ENCODE measurements at places on chromosomes 3 and 15.

DNA sequence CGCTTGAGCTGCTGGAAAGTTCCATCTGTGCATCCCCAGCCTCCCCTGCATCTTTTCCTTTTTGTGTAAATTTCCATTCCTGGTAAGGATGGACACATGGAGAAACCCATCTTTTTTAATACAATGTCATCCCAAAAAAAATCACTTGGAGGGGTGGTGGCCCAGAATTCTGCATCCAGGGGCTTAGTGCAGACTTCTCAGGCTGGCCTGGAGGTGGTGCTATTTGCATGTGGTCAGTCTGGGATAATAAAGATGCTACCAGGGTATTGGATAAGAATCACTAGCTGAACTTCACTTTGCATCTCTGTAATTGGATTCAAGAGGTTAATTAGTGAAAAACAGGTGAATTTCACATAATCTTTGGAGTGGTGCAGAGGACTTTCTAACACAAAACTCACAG, 1.8 kb upstream of the ZSCAN2 start:
- DNase-seq, result peak; percentile 62

GRCh38 chr3:16089521-16089920, 85.0 kb upstream of the GALNT15 start:
- no peak for DNase-seq

GRCh38 chr3:195425849-195426248, 17.0 kb downstream of the ACAP2 start:
- DNase-seq, result peak; percentile 14

DNA sequence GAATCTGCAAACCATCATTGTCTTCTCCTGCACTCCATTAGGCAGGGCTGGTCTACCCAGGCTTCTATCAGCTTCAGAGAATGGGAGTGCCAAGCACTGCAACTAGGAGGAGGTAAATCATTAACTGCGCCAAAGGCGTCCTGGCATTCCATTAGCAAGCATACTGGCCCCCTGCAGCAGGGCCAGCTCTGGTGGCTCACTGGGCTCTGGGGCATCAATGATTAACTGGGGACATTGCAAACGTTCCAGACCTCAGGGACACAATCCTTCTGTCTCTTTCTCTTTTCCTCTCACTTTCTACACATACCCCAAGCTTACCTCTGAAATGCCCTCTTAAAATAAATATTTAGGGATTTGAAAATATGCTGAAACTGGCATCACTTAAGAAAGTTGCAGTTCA, 129.0 kb downstream of the MYLK start:
- no peak for DNase-seq

- DNase-seq, result no peak
Measured at GRCh38 chr15:90903733-90904536, 833 bp downstream of the MAN2A2 start.

- peak; percentile 92 for DNase-seq
Measured at GRCh38 chr3:141940194-141940776, 63.8 kb downstream of the ATP1B3 start.

DNA sequence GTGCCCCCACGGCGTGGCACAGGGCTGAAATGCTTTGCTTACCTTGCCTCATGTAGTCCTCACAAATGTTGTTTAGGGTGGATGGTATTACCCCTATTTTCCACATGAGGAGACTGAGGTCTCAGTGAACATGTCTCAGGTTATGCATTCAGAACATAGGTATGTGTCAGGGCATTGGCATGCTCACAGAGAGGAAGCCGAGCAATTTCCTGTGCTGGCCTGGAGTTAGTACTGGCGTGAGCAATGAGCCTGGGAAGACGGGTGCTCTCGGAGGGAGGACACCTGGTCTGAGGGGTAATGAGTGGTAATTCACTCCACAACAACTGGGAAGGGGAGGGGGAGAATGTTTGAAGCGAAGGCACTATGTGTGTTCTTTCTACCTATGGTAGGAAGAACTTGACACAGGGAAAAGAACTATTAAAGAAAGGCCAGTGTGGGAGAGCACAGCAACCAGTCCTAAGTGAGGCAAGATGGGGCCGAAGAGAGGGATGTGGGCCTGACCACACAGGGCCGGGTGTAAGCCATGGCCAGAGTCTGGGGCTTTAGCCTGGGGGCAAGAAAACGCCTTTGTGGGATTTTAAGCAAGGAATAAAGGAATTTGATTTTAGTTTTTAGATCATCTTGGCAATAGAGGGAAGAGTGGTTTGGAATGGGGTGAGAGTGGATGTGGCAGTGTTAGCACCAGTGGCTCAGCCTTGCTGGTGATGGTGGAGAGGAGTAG, 4.9 kb upstream of the FAM131A start:
- no peak for DNase-seq

DNA sequence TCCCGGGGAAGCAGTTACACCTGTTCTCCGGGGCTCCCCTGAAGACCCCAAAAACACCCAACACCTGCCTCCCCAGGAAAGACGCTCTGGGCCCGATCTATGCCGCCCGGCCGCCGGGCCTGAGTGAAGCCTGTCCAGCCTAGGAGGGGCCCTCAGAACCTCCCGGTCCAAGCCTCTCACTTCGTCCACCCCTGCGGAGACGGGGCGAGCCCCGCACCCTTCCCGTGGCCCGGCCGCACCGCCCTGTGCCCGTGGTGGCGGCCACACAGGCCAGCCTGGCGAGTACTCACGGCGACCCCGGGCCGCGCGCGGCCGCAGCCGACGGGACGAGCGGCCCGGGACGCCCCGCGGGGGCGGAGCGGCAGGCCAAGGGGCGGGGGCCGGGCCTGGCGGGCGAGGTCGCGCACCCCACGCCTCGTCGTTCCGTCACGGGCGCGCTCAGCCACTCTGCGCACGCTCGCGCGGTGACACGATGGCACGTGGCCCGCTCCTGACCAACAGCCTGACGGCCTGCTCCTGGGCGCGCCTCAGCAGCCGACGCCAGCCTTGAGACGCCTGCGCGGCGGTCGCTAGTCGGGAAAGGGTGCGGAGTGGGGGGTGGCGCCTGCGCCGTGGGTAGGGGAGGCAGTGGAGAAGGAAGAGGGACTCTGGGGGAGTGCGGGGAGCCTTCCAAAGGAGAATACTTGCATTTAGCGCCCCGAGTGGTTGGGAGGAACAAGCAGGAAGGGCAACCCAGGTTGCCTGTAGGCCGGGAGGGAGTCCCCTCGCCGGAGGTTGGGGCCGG, at the start of gene PARP6:
TSS of gene PARP6 (minus strand) at position 342 of the 784 bp plus-strand sequence. CDS start 5,077 bp downstream, outside the sequence.
- peak; percentile 99 for DNase-seq

- no peak for DNase-seq
Measured at GRCh38 chr3:112568642-112569041, 6.8 kb downstream of the SLC35A5 start.

GRCh38 chr3:187968883-187969580, 184.9 kb upstream of the LPP start:
- no peak for DNase-seq

GRCh38 chr3:101925564-101925963, 76.2 kb downstream of the NFKBIZ start:
- DNase-seq, result no peak

DNA sequence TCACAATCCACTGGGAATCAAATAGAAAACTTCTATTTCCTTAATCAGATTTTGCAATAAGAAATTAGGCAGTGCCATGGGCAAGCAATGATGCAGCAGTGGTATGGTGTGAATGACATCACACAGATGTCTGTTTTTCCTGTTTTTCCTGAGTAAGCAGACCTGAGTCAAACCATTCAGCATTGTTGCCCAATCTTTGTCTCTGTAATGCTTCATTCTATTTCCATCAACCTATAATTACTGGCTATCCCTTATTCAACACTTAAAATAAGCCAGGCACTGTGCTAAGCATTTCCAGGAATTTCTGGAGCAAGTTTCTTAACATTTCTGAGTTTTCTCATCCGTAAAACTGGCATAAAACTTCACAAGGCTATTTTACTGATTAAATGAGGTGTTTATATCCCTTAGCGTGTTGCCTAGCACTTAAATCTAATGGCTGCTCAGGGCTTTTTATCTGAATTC, 11.3 kb upstream of the OXSR1 start:
- no peak for DNase-seq

DNA sequence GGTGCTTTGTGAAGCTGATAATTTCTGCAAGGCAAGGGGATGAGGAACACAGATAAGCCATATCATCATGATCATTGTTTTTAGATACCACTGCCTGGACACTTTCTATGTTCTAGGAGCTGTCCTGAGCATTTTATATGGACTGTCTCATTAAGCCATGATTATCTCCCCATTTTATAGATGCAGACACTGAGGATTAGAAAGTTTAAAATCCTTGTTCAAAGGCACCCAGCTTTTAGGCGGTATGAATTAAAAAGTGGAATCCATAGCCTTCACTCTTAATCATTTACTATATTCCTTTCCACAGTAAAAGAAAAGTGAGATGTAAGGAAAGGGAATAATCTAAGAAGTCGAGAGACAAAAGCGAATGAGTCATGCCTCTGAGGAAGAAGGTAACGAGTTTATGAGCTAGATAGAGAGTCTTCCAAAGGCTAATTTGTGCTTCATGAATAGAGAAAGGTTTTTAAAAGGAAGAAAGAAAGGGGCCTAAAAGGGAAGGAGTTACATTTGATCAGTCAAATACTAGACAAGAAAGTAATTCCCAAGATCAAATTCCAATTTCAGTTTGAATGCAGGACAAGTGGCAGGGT, 856.0 kb downstream of the FHIT start:
- no peak for DNase-seq

DNA sequence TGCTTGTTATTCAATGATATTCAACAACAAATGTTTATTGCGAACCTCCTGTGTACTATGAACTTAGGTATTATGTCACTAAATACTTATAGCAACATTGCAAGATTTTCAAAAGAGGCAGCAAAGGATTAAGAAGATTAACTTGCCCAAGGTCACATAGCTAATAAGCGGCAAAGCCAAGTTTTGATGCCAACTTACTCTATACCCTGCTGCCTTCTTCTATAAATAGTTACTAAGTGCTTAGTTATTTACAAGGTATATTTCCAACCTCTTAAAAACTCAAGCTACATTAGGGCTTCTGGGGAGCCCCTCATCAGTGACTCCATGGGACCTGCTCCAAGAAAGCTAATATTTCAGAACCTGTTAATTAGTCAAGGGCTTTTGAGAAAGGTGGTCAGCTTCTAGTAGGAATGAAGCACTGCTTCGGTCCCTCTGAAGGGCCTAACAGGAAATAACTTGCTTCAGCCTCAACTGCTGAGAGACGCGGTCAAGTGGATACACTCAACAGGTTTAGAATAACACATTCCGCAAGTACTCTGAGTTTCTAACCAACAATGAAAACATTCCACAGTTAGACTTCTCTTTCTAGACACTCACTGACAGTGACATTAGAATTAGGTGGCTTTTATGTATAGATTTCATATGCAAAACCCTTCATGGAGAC, 125.5 kb downstream of the DGKG start:
- DNase-seq, result no peak

GRCh38 chr15:50119063-50120040, at the start of gene ATP8B4:
TSS of gene ATP8B4 (minus strand) at chr15:50119233. CDS start at chr15:50106966, 12,267 bp downstream.
- no peak for DNase-seq

- no peak for DNase-seq
Measured at GRCh38 chr15:50098545-50098944, 20.5 kb downstream of the ATP8B4 start.

GRCh38 chr15:31338879-31339557, 12.4 kb downstream of the KLF13 start:
- DNase-seq, result peak; percentile 73

GRCh38 chr3:45507820-45508317, 86.7 kb upstream of the LIMD1 start:
- DNase-seq, result peak; percentile 14

- DNase-seq, result no peak
Measured at GRCh38 chr15:51818150-51818549, 11.3 kb upstream of the TMOD3 start.

GRCh38 chr15:31102039-31102321, 455 bp upstream of the TRPM1 start:
- no peak for DNase-seq

GRCh38 chr15:55088207-55088606, 108.5 kb downstream of the RSL24D1 start:
- no peak for DNase-seq

DNA sequence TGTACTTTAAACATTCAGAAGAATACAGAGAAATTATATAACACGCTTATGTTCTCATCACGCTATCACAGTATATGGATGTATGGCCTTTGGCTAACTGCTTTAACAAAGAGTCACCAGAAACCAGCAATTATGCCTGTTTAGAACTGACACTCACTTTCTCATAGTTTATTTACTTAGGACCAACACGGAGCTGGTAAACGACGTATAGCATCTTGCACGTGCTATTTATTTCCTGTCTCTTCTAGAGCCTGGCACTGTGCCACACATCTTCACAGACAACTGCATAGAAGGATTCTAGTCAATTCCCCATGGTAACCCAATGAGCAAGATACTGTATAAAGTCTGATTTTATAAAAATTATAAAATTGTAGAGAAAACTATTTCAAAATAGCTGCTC, 43.6 kb downstream of the TBC1D2B start:
- no peak for DNase-seq

GRCh38 chr3:44042772-44043171, 198.9 kb upstream of the TOPAZ1 start:
- no peak for DNase-seq

DNA sequence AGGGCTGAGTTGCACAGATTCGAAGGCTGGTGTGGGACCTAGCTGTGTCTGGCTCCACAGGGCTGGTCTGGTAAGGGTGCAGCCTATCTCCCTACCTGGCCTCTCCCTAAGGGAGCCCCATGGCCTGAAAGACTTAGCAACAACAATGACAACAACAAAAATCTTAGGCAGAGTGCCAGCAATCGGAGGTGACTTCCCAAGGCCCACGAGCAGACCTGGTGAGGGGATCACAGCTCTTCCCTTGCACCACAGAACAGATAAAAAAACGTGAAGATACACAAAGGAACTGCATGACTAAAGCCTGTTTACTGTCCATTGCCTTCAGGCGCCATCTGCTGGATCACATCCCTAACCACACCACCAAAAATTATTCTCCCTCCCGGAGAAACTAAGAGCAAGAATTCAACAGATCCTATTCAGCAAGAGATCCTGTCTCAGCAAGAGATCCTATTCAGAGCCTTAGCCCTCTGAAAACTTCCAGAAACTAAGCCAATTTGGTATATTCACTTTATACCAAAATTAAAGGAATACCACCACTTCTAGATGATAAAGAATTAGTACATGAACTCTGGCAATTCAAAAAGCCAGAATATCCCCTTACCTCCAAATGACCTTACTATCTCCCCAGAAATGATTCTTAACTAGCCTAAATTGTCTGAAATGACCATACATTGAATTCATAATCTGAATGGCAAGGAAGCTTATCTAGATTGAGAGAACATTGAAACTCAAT, 24.1 kb upstream of the OR5K4 start:
- peak; percentile 52 for DNase-seq

- no peak for DNase-seq
Measured at GRCh38 chr15:38748710-38749109, 184.1 kb upstream of the RASGRP1 start.

Data from BE2C (cell line).